Spinal cord (tissue), 10 donors: ENCODE measurements at places on chromosomes 13 and 19. TPM values are rescaled to one million over a fixed set of nuclear protein-coding genes. Genes with fewer than 3 reads are reported as not detected.

The NCCRP1 gene
- total RNA-seq: 0.11 TPM

The UGGT2 gene
- total RNA-seq: 74.7 TPM

The EPSTI1 gene
- total RNA-seq: 16.0 TPM

The PHLDB3 gene
- 6.0 TPM for total RNA-seq

The PGLYRP1 gene
- 5.5 TPM for total RNA-seq

The ZNF554 gene
- total RNA-seq: 11.1 TPM

The ZNF416 gene
- total RNA-seq: 10.9 TPM
